ENCODE measurements at places on chromosomes 1 and 21.

- DNase-seq = no peak
Measured at GRCh38 chr1:4084896-4085295, 184.8 kb upstream of the C1orf174 start.

DNA sequence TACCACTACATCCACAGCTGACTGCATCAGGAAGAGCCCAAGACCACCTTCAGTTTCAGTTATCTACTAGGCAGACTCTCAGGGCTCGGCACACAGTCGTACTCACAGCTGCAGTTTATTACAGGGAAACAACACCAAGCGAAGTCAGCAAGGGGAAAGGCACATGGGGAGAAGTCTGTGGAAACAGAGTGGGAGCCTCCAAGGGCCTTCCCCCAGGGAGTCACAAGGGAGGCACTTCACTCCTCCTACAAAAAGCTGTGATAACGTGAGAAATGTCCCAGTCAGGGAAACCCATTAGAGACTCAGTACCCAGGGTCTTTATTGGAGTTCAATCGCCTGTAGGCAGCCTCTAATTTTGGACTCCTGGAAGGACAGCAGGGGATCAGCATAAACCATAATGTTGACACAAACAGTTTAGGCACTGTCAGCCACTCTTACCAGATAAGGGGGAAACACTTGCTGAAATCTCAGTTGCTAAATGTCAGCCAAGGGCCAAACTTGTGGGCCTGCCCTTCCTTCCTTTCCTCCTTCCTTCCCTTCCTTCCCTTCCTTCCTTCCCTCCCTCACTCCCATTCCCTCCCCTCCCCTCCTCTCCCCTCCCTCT lies 444.0 kb downstream of the SMYD3 start:
- DNase-seq = no peak

DNA sequence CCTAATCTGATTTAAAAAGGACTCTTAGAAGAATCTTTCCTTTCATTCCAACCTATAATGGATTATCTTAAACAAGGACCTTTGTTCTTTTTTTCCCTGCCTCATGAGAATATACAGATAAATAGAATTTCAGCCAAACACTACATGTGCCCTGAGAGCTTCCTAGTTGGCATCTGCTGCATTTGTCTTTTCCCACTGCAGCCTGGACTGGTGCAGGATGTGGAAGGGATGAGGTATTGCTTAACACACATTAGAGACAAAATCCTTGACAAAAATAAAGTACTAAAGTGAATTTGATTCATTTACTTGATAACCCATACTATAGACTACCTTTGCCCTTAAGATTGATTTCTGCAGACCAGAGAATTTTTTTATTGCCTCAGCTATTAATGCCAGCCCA lies 59.5 kb downstream of the PALMD start:
- DNase-seq = no peak

DNA sequence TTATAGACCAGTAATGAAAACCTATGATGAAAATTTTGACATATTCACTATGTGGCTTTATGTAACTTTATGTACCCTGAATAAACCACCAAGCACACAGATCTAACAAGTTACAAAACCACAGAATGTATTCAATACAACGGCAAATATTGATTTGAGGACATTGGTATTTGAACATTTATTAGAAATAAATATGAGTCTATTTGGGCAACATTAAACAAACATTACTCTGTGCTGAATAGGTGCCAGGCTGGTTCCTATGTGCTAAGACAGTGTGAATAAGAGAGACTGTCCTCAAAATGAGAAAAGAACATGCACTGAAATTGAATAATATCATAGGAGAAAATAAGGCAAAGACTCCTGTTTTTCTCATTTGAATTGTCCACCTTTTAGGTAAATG lies 1341.2 kb downstream of the PLA2G4A start:
- DNase-seq = no peak

GRCh38 chr21:25518491-25518911 lies 88.8 kb downstream of the MRPL39 start:
- no peak for DNase-seq

- peak; percentile 45 for DNase-seq
Measured at GRCh38 chr1:32199717-32200072, 700 bp upstream of the CCDC28B start.

GRCh38 chr1:55155522-55155921 lies 59.6 kb downstream of the USP24 start:
- no peak for DNase-seq

All from NCI-H345 (cell line).